Fibroblast of skin of left quadriceps (primary cell): ENCODE measurements at places on chromosomes 7 and 10.
A peak's percentile ranks its signal among the peaks of the same experiment; 100 is the strongest.

DNA sequence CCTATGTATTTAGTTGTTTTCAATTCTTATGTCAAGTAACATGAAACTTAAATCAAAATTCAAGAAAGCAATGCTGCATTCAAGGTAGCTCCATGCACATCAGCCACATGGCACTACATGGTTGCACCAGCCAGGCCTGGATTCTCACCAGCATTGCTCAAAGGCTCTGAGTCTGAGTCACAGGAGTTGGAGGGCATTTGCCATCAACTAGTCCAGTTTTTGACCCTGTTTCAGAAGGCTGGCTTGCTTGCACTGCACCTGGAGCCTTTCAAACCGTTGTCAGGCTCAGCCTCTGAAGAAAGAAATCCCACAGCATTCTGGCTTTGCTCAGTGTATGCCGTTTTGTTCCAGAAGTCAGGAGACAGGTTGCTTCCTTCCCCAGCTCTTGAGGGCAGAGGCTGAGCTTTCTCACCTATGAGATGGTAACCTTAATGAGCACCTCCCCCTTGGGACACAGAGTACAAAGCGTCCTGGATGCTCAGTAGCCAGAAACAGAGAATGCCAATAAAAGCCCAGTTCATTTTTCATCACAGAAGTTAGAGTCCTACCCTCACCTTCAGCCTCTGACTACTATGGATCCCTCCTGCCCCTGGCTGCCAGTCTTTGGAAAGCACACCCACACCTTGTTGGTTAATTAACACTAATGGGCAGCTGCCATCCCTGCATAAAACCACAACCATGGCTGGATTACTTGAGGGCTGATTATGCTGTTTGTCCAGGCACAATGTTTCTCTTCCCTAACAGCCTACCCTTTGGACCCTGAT, 288.4 kb upstream of the LRRTM3 start:
- no peak for DNase-seq

GRCh38 chr7:157465891-157466866, 129.4 kb downstream of the DNAJB6 start:
- no peak for DNase-seq

DNA sequence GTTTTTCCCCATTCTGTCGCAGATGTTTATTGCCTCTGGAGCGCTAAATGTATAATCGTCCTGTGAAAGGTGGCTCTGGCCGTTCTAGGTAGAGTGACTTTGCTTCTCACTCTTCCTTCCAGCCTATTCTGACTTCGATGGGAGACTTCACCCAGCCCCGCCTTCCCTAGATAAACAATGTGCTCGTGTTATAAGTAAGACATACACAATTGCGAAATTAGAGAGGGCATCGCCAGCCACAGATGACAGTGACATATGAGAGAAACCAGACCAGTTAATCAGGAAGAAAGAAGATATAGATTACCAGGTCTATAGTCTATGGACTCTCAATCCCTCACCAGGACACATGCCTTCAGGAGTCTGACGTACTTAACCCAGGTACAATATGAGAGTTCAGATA, 1050.5 kb upstream of the AUTS2 start:
- no peak for DNase-seq

- no peak for DNase-seq
Measured at GRCh38 chr10:81594991-81595390, 280.0 kb upstream of the NRG3 start.

DNA sequence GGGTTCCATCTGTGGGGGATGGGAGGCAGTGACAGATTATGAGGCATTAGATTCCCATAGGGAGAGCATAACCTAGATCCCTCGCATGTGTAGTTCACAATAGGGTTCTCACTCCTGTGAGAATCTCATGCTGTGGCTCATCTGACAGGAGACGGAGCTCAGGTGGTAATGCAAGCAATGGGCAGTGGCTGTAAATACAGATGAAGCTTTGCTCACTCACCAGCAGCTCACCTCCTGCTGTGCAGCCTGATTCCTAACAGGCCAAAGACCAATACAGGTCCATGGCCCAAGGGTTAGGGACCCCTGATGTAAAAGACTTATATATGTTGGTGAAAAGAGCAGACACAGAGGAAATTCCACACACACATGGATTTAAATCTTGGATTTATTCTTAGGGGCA, 370.2 kb downstream of the NRG3 start:
- DNase-seq, result no peak

DNA sequence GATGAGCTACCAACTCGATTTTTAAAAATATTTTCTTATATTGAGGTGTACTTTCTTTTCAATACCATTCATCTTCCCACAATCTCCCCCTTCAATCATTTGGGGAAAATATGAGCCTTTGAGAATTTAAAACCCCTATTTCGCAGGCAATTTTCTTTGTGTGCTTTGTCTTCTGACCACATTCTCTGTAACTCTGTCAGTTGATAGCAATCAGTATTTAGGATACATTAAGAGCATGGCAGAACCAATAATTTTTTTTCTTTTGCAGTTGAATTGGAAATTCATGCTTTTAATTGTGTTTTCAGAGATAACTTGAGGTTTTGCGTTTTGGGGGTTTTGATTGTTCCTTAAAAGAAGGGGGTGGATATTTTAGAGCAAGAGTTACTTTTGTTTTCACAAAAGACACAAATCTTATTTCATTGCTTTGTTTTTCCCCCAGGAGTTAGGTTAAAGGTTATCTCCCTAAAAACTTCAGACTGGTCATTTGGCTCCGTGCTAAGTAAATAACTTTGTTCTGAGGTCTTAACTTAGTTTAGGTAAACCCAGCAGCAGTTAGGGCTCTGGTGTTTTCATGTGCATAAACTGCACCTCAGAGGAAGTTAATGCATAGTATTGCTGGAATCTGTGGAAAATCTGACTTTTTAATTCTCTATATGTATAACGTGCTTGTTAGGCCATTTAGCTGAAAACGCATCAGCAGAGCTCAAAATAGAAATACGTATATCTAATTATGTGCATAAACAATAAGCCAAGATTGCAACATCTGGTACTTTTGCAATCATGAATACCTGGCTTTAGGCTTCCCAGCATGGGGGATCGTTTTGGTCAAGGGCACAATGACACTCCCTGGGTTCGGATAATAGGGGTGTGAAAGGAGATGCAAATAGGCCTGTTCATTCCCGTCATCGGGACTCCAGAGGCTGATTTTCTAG, 676.4 kb upstream of the ANKRD30A start:
- no peak for DNase-seq

DNA sequence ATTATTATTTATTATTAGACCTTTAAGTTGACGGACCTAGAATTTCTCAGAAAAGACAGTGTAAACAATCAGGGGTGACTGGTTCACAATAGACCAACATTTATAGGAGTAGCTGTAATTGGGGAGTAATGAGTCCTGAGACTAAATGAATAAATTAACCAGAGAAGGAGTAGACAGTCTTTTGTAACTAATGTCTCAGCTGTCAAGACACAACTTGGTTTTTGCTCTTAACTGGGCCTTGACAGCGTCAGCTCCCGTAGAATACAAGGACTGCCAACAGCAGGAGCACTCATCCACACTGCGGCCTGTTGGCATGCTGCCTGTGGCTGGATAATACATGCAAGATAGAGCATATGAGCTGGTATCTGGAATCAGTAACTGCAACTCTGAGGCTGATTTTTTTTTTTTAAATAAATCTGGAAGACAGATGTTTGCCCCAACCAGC, 123.9 kb downstream of the CACNA2D1 start:
- peak; percentile 77 for DNase-seq

GRCh38 chr7:29363636-29364425, 169.3 kb downstream of the CHN2 start:
- DNase-seq, result no peak

- DNase-seq, result no peak
Measured at GRCh38 chr10:132701099-132701845, 84.7 kb downstream of the NKX6-2 start.

DNA sequence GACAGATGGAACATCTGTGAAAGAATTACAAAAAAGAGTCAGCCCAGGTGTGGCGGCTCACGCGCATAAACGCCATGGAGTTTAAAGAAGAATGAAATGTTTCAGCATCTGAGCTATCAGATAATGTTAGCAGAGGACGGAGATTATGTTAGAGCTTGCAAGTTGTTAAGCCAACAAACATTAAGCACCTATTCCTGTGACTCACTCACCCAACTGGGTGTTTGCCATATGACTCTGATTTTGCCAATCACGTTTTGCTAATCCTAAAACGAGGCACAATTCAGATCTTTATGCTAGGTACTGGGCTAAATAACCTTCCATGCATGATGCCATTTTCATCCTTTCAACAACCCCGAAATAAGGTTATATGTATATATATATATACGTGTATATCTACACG, 29.0 kb upstream of the CCNY start:
- DNase-seq, result no peak

DNA sequence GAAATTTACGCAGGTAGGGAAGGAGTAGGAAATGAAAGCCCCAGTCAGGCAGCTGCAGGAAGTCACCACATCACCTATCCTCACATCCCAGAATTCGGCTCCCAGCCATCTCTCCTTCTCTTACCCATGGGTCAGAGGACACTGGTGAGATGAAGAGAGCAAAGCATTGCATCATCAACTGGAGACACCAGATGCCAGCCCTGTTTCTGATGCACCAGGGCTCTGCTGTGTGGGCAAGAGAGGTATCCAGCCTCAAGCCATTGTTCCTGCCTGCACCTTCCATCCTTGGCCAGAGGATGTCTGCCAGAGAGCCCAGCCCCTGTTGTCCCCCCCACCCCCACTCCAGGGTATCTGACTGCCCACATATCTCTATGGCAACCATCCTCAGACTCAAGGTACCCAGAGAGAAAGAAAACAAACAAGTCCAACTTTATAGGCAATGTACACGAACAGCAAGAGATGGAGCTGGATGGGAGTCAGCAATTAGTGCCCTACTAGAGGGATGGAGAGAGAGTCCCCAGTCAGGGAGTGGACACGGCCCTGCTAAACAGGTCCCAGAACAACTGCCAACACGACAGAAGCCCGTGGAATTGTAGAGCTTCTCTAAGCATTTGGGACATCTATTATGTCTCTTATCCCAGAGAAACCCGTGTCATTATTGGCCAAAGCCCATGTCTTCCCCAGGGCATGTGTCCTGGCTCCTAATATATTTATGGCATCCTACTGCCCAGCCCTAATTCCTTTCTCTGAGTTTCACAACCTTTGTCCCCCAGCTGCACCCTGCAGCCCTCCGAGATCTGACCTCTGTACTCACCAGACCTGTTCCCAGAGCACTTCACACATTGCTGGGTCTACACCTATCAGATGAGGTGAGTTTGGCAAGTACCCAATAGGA, 2.8 kb downstream of the CAMK2G start:
- DNase-seq, result no peak

- DNase-seq, result no peak
Measured at GRCh38 chr10:60310740-60311139, 78.9 kb downstream of the ANK3 start.

DNA sequence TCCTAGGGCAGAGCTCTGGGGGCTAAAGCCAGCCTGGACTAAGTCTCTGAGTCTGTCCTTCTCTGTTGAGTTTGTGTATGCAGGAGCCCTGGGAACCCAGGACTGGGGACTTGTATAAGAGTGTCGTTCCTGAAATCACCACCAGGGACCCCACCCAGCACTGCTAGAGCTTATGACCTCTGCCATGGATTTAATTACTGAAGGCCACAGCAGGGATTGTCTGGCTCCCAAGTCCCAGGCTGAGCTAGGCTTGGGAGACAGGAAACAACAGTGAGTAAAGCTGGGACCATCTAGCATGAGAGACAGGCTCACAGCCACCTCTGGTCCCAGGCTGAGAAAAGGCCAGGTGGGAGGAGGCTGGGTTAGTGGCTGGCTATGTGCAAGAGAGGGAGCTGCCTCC, 1.4 kb upstream of the TSPAN15 start:
- DNase-seq, result no peak

GRCh38 chr10:44824607-44825006, 86.5 kb upstream of the TMEM72 start:
- no peak for DNase-seq

DNA sequence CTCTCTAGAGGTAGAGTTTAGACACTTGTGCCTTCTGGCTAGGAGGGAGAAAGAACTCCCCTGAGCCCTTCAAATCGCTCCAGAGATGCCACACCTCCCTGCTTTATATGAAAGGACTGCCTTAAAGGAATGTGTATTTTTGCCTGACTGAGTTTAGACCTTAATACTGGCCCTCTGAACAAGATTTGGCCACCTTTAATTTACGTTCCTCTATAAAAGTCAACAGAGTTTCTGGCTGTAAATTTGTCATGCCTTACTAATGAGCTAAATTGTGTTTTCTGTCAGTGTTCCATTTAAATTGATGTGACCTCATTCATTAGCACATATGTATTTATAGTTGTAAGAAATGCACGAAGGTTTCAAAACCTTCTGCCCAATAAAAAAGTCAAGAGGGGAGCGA, 48.0 kb downstream of the SEMA3C start:
- no peak for DNase-seq

DNA sequence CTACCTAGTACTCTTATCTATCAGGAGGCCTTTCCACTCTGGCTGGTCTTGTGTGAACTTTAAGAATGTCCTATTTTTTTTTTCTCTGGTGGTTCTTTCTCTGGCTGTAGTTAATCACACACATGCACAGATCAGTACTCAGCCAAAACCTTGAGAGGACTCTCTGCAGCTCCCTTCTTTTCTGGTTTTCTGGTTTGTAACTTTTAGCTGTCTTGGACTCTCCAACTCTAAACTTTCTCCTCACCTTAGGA, 54.9 kb upstream of the HELLS start:
- no peak for DNase-seq

DNA sequence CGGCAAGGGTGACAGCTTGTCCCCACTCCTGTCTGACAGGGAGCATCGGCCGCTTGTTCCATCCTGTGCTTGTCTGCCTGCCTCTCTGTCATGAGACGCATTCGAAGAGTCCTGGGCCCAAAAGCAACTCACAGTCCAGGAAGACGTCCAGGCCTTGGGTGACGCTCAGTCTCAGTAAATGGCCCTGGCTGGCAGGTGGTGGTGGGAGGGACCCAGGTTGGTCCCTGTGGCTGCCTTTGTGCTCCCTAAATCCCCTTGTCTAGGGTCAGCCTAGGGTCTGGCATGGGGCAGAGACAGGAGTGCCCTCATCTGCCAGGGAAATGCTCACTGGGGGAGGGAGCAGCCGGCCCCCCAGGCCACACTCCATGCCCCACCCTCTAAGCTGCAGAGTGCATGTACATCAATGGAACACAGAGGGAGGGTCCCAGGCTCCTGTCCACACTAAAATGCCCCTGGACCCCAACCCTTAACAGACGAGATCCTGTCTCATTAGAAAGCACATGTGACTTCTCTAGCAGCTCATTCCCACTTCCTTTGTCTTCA, 295.2 kb upstream of the ZNF32 start:
- no peak for DNase-seq

DNA sequence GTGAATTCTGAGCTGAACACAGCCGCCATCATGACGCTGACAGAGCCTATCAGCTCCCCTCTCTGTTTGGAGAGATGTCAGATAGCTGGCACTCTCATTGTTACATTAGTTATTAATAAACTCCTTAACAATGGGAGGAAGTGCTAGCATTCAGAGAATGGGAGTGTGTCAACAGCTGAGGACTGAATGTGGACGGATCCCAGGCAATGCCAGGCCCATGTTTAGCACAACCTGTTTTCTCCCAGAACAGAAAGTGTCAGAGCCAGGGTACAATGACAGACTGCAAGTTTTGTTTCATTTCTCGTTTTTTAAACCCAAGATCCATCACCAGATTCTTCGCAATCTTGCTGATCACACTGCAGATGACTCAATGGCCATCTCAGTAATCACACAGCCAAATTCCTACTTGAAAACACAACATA, 99.6 kb downstream of the PRPF18 start:
- no peak for DNase-seq

- no peak for DNase-seq
Measured at GRCh38 chr10:100485366-100485765, 22.6 kb downstream of the WNT8B start.
